IPS DF 19.7 (cell line): ENCODE measurements at places on chromosomes 5 and 9.

DNA sequence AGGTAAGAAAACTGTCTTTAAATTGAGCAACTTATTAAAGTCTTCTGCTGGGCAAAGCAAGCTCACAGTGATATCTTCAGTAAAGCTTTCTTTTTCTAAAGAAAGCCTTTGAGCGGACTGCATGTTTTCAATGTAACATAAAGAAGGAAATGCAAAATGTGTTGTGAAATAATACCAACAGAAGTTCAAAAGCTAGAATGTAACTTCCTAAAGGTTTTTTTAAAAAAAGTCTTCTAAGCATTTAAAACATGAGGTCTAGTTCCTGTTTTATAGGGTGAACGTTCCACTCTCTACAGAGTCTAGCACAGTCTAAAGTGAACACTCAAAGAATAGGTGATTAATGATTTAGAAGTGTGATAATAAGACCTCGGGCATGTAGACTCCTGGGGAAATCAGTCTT lies 62.9 kb downstream of the DENND1A start:
- no peak for DNase-seq

GRCh38 chr9:128153060-128153946 lies 4.0 kb downstream of the LCN2 start:
- no peak for DNase-seq

- DNase-seq = no peak
Measured at GRCh38 chr5:13939638-13940037, 4.8 kb downstream of the DNAH5 start.

GRCh38 chr5:127667926-127668325 lies 19.0 kb downstream of the CTXN3 start:
- DNase-seq = no peak

DNA sequence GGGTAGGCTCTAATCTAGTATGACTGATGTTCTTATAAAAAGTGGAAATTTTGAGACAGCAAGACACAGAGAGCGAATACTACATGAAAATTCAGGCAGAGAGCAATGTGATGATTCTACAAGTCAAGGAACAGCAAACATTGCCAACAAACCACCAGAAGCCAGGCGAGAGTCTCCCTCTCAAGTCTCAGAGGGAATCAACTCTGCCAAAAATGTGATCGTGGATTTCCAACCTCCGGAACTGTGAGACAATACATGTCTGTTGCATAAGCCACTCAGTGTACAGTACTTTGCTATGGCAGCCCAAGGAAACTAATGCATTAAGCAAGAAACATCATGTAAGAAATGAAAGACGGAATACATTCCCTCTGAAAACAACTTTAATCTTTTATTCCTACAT lies 52.1 kb upstream of the CCNG1 start:
- DNase-seq = no peak

DNA sequence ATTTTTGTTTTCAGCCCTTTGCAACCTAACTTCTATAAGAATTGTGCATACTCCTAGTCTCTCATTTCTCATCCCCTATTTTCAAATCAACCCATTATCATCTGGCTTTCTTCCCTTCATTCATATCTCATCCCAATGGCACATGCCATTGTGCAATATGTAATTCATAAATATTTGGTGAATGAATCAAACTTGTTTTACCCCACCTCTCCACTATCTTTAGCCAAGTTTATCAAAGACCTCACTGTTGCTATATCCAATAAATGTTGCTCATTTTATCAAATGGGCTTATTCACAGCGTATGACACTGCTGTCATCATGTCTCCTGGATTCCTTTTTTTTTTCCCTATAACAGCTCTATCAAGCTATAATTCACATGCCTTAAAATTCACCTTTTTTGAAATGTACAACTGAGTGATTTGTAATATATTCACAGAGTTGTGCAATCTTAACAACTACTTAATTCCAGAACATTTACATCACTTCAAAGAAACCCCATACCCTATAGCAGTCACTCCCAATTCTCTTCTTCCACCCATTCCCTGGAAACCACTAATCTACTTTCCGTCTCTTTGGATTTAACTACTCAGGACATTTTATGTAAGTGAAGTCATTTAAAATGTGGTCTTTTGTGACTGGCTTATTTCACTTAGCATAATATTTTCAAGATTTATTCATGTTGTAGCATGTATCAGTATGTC lies 214.4 kb upstream of the PAPPA start:
- DNase-seq = no peak

DNA sequence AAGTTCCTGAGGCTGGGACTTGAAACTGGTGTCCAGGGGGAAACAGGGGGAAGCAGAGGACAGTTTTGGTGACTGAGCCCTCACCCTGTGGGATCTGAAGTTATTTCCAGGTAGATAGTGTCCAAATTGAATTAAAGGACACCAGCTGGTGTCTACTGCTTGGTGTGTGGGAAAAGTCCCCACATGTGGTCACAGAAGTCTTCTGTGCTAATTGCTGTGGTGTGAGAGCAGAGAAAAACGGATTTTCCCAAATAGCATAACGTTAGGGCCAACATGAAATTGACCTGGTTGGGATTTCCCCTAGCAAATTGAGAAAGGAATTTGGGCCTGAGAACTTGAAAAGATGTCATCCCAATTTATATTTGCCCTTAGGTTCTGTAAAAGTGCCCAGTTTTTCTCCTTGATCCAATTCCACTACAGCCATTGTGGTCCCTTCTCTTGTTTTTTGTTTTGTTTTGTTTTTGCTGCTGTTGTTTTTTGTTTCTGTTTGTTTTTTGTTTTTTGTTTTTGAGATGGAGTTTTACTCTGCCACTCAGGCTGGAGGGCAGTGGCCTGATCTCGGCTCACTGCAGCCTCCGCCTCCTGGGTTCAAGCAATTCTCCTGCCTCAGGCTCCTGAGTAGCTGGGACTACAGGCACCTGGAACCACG lies 5.6 kb upstream of the STARD4 start:
- no peak for DNase-seq

GRCh38 chr9:127366594-127366993 lies 30.4 kb upstream of the SLC2A8 start:
- no peak for DNase-seq

- DNase-seq = no peak
Measured at GRCh38 chr9:107389617-107390071, 99.9 kb downstream of the KLF4 start.

GRCh38 chr9:126205265-126205664 lies 121.4 kb upstream of the MVB12B start:
- no peak for DNase-seq

DNA sequence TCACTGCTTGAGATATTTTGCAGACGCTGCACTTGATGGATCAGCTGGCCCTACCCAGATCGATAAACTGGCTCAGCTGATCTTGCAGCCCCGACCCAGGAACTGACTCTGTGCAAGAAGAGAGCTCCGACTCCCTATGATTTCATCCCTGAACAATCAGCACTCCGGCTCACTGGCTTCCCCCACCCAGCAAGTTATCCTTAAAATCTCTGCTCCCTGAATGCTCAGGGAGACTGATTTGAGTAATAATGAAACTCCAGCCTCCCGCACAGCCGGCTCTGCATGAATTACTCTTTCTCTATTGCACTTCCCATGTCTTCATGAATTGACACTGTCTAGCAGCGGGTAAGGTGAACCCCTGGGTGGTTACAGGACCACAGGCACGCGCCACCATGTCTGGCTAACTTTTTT lies 16.9 kb upstream of the NANS start:
- no peak for DNase-seq

DNA sequence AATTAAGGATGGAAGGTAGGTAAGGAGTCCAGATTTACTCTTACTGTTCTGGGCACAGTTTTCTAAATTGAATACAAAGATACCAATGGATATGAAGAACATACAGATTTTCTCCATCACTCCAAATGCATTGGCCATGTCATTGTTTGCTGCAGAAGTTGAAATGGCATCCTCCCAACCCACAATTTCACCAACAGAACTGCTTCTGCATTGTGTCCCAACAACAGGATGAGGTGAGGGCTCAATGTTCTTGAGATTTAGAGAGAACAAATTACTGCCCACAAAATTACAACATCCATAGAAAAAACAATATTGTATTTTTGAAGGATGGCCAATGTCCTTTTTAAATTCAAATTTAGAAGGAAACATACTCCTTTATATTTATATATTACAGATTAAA lies 88.9 kb downstream of the NUDT12 start:
- DNase-seq = no peak

DNA sequence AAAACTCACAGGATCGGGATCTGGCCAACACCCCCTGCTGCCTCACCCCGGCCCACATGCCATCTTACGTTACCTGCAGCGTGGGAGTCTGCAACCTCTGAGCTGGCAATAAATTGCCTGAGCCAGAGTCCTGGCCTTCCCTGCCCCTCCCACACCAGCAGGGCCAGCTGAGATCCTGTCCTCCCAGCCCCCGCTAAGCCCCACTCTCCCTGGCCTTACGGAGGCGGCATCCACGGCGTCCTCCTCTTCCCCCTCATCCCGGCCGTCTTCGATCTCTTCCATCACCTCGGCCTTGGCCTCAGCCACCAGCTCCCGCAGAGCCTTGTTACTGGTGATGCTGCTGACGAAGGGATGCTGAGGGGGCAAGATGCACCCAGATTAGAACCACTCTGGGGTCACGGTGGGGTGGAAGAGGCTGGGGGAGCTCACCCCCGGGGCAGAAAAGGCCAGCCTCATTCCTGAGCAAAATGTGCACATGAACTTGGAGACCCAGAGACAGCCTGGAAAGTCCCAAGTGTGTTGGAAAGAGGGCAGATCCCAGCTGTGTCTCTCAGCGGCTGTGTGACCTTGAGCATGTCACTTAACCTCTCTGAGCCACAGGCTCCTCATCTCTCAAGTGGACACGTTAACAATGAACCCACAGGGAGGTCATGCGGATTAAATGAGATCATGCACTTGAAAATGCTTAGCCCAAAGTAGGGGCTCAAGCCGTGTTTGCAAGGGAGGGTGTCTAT lies 89.9 kb upstream of the FBXW11 start:
- no peak for DNase-seq

- DNase-seq = no peak
Measured at GRCh38 chr9:5872511-5872910, 18.2 kb upstream of the MLANA start.

- DNase-seq = no peak
Measured at GRCh38 chr5:179243333-179243732, 101.9 kb downstream of the ADAMTS2 start.

DNA sequence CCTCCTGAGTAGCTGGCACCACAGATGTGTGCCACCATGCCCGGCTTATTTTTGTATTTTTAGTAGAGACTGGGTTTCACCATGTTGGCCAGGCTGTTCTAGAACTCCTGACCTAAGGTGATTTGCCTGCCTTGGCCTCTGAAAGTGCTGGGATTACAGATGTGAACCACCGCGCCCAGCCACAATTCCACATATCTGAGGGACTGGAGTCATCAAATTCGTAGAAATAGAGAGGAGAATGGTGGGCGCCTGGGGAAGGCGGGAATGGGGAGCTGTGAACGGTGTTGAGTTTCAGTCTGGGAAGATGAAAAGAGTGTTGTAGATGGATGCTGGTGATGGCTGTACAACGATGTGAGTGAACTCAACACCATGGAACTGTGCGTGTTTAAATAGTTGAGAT lies 1.9 kb upstream of the ABO start:
- DNase-seq = no peak

DNA sequence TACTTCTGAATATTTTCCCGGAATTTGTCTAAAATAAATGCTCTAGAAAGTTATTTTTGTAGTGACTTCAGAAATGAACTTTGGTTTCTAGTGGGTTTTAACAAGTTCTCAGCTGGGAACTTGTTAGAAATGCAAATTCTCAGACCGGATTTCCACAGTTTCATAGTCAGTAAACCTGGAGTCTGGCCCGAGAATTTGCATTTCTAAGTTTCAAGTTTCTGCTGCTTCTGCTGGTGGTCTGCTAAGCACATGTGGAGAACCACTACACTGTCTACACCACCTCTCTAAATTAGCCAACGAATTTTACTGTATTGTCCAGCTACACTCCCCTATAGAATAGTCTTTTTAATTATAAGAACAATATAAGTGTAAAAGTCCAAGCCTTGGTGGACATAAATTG lies 208.0 kb downstream of the CHSY3 start:
- no peak for DNase-seq

- DNase-seq = no peak
Measured at GRCh38 chr5:120817044-120817985, 353.2 kb downstream of the PRR16 start.

GRCh38 chr5:177599731-177600507 lies at the start of gene B4GALT7:
TSS of gene B4GALT7 (plus strand) at chr5:177600132. CDS start at chr5:177600211, 79 bp downstream.
- DNase-seq = no peak

- no peak for DNase-seq
Measured at GRCh38 chr5:146832985-146833732, 45.4 kb downstream of the PPP2R2B start.

DNA sequence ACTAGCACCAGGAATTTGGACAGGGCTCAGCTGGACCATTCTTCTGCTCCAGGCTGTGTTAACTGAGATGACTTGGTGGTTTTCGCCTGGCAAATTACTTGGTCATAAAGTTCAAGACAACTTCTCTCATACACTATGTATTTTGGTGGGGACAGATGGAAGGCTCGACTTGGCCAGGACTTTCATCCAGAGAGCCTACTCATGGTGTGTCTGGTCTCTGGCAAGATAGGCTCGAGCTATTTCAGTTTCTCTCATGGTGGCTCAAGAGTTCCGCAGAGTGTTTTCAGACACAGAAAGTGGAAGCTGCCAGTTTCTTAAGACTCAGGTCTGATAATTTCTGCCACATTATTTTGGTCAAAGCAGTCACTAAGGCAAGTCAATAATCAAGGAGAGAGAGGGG lies 135.6 kb downstream of the IRX2 start:
- no peak for DNase-seq

GRCh38 chr9:121450241-121450640 lies 49.4 kb downstream of the GGTA1 start:
- DNase-seq = no peak

- no peak for DNase-seq
Measured at GRCh38 chr5:120568711-120569110, 104.6 kb downstream of the PRR16 start.

DNA sequence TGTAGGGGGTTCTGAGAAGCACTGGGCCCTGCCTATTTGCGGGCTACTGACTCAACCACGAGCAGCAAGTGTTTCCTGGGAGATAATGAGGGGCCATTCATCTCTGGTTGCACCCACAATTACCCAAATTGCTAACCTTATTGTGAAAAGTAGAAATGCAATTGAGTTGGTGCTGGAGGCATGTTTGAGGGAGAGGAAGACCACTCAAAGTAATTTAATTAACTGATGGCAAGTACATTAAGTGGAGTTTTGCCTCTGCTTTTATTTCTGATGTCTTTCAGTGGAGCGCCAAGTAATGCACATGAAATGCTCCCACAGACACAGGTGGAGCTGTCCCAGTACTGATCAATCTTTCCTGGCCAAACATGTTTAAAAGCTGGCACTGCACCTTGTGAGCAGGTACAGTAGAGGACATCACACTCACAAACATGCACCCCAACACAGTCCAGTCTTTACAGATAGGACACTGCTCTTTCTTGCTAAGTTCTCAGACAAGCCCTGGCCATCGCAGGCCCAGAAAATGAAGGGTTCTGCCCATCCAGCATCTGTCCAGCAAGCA lies 195.4 kb downstream of the HSPA4 start:
- DNase-seq = no peak

- DNase-seq = no peak
Measured at GRCh38 chr5:159844267-159845121, 71.8 kb upstream of the ADRA1B start.

- no peak for DNase-seq
Measured at GRCh38 chr9:84997472-84997871, 327.9 kb downstream of the NTRK2 start.

GRCh38 chr5:15695215-15695731 lies 195.3 kb downstream of the FBXL7 start:
- DNase-seq = no peak

- no peak for DNase-seq
Measured at GRCh38 chr9:114442022-114442421, 54.2 kb upstream of the AKNA start.
